ENCODE measurements at places on chromosomes 3 and 15. TPM values are rescaled to one million over a fixed set of nuclear protein-coding genes. Genes with fewer than 3 reads are reported as not detected.

SCN5A gene
- total RNA-seq: 0.72 TPM

ECT2 gene
- total RNA-seq: 75.6 TPM

DCLK3 gene
- total RNA-seq: not detected

APEH gene
- total RNA-seq: 74.4 TPM

DHX36 gene
- total RNA-seq: 66.2 TPM

LRRC49 gene
- total RNA-seq: 4.1 TPM

ALPK3 gene
- 0.10 TPM for total RNA-seq

FSD2 gene
- total RNA-seq: not detected

TMEM207 gene
- not detected for total RNA-seq

FYTTD1 gene
- 25.0 TPM for total RNA-seq

FRMD5 gene
- total RNA-seq: 2.3 TPM

CIAO2A gene
- total RNA-seq: 117 TPM

PRR20G gene
- 2.4 TPM for total RNA-seq

CLDN18 gene
- not detected for total RNA-seq

CDHR4 gene
- total RNA-seq: 0.24 TPM

ARPIN gene
- 14.2 TPM for total RNA-seq

UCN2 gene
- total RNA-seq: 8.3 TPM

GOLGA8N gene
- 1.3 TPM for total RNA-seq

GABRB3 gene
- total RNA-seq: 98.3 TPM

LRRN1 gene
- not detected for total RNA-seq

KLF13 gene
- 119 TPM for total RNA-seq

KIF7 gene
- 4.0 TPM for total RNA-seq

WDR76 gene
- 14.7 TPM for total RNA-seq

ARL14 gene
- 0.42 TPM for total RNA-seq

ISLR2 gene
- 0.06 TPM for total RNA-seq

CYP19A1 gene
- 0.47 TPM for total RNA-seq

SHF gene
- 0.66 TPM for total RNA-seq

RASGRP1 gene
- total RNA-seq: 0.35 TPM

NOX5 gene
- total RNA-seq: 0.18 TPM

SQOR gene
- total RNA-seq: 74.4 TPM

PSMA4 gene
- total RNA-seq: 370 TPM

MED12L gene
- 0.41 TPM for total RNA-seq

All from A549 treated with dexamethasone at 1 μM for 4 hours (cell line).